ENCODE measurements at places on chromosomes 3 and 15.

DNA sequence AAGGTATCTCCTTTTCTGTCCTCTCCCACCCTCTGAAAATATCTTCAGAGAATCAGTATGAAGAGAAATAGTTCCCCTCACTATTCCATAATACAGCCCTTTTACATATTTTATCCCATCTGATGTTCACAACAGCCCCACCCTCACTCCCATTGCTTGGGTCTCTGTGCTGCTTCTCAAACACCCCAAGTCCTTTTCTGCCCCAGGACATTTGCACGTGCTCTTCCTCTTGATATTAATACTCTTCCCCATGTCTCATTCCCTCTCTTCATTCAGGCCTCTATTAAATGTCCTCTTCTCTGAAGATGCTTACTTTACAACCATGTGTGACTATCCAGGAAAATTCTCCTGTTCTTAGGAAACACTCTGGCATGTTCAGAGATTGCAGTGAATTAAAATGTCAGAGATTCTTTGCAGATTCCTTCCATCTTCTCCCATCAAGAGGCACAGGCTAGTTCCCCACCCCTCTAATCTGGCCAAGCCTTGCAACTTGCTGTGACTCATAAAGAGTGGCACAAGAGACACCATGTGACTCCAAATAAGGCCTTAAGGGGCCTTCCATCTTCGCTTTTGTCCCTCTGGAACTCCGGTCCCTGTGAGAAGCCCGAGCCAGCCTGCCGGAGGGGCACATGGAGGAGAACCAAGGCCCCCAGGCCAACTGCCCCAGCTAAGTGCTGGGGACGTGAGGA lies 128.5 kb downstream of the CHSY1 start:
- DNase-seq, result peak; percentile 75

DNA sequence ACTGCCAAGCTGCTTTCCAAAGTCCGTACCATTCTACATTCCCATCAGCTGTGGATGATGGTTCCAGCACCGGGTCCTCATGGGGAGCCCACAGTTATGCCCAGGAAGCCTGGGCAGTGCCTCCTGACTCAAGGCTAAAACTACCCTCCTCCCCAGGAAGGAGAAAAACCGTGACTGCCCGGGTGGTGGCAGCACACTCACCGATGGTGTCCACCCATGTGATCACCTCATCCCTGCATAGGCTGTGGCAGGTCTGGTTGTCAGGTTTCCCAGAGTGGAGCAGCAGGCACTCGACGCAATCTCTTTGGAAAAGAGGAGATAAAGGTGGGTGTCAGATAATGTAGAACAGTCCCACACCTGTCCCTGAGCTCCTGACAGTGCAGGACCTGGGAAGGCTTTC lies 38.6 kb downstream of the UMPS start:
- DNase-seq, result no peak

DNA sequence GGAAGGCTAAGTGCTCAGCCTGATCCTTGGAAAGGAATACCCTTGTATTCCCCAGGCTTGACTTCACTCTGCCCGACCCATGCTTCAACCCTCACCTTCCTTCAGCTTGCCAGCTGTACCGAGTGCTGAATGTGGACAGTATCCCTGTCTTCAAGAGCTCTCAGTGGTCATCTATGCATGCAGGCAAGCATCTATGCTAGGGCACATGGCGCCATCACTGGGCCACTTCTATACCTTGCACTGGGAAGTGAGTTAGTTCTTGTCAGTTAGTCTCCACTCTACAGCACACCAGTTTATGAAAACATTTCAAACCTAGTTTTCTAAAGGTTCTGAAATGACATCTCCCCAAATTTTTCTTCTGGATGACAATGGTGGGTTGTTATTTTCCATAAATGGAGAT lies 82.0 kb upstream of the MYRIP start:
- DNase-seq, result no peak

DNA sequence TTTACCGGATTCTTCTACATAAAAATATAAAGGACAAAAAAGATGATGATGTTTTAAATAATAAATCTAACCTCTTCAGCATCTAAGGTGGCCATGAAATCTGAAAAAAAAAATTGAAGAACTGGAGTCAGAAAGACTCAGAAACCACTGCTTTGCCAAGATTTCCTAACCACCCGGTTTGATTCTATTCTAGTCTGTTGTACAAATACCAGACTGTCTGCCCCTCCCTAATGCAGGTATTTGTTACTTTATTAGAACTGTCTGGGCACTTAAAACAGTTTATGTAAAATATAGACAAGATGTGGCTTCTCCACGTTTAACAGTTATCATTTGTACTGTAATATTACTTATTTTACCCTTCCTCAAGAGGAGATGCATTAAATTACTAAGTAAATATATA lies 48.8 kb downstream of the UACA start:
- no peak for DNase-seq

GRCh38 chr15:43299884-43300283 lies 30.5 kb downstream of the LCMT2 start:
- DNase-seq, result no peak

DNA sequence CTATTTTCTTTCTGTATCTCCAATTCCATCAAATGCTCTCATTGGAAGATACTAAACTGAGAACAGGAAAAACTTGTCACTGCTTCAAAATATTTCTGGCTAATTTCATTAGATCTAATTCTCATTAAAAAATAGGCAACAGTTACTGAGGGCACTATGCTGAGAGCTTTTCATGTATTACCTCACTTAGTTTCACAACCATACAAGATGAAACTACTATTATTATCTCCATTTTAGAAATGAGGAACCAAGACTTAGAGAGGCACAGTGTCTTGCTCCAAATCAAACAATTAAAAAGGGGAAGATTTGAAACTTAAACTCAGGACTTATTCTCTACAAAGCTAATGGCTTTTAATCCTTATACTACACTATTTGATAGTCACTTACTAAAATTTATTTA lies 7.2 kb upstream of the OTOL1 start:
- DNase-seq, result no peak

DNA sequence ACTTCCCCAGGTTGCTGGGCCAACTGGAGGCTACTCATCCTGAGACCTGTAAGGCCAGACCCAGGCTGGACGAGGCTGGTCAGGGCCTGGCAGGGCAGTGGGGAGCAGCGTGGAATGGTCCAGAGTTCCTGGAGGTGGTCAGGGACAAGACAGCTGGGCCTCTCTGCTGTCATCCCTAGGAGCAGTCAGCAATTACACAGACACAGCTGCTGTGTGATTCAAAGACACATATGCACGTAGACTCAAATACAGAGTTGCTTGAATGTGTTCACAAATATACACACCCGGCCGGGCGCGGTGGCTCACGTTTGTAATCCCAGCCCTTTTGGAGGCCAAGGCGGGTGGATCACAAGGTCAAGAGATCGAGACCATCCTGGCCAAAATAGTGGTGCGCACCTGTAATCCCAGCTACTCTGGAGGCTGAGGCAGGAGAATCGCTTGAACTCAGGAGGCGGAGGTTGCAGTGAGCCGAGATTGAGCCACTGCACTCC lies 1.5 kb upstream of the CD276 start:
- no peak for DNase-seq

DNA sequence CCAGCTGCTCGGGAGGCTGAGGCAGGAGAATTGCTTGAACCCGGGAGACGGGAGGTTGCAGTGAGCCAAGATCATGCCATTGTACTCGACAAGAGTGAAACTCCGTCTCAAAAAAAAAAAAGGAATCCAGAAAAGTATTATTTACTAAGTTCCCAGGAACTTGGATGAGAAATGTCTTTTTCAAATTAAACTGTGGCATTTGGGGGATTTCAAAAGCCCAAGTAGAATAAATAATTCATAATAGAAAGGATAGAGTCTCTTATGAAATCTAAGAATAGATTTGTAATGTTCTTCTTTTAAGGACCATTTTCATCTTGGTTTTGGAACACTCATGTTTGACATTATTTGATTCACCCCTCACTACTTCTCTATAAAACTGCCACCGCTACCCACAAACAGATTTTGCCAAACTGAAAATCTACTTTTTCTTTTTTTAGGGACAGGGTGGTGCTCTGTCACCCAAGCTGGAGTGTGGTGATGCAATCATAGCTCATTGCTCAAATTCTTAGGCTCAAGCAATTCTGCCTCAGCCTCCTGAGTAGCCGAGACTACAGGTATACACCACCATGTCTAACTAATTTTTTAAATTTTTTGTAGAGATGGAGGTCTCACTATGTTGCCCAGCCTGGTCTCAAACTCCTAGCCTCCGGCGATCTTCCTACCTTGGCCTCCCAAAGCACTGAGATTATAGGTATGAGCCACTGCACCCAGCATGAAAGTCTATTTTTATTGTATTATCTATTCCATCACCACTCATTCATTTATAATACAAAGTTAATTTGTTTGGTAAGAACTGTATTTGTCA lies 99.3 kb downstream of the SENP2 start:
- DNase-seq, result no peak

Data from GM04503 (cell line).